HEK293T (cell line): ENCODE measurements at places on chromosomes 2 and 18.
A peak's percentile ranks its signal among the peaks of the same experiment; 100 is the strongest.

- DNase-seq: no peak
Observed at GRCh38 chr2:224086226-224086914, 47.3 kb upstream of the SERPINE2 start.

DNA sequence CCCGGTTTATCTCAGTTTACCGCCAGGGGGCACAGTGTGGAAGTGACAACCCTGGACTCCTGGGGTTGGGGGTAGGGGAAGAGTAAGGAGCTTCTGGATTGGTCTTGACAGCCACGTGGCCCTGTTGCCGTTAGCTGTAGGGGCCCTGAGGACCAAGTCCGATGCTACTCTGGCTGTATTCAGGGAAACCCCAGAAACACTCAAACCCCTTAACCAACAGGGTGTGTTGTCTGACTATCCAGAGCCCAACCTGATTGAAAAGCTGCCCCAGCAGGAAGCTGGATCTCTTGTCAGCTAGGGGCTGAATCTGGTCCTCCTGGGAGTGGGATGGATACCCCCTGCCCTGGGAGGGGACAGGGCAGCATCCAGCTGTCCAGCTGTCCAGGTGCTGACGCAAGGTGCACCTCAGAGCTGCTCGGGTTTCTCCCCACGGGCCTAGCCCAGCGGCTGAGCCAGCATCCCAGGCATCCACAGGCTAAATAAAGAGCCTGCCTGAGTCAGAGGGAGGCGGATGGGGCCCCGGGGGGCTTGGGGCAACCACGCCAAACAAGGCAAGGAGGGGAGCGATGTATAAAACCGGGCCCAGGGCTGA is 3.1 kb upstream of the GMPPA start:
- DNase-seq: peak; percentile 81

DNA sequence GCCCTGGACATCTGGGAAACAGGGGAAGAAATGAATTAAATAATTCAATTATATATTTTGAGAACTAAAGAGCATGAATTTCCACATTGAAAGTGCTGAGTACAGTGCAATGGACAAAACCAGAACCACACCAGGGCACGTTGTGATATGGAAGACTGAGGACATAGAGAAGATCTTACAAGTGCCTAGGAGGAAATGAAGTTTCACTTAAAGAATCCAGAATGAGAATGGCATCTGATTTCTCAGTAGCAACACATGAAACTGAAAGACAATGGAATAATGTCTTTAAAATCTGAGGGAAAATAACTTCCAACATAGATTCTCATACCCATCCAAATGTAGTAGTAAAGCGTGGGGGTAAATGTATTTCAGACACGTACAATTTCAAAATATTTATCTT is 20.3 kb upstream of the AAK1 start:
- no peak for DNase-seq

DNA sequence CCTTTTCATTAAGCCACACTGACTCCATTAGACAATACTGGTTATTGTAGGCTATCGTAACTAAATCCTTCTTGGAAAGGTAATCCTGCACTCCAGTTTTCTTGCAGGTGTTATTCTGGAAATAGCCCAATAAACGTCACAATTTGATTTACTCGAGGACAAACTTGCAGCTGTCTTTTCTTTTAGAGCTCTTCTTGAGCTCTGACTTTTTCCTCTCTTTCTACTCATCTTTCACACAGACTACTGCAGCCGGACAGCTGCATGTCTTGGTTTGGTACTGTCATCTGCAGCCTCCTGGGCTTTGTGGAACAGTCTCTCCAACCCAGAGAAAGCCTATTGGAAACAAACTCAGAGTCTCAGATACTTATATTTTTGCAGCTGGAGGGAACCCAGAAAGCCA is 23.0 kb upstream of the MSGN1 start:
- no peak for DNase-seq

- DNase-seq: no peak
Observed at GRCh38 chr18:23191232-23191631, 55.9 kb downstream of the CABLES1 start.

DNA sequence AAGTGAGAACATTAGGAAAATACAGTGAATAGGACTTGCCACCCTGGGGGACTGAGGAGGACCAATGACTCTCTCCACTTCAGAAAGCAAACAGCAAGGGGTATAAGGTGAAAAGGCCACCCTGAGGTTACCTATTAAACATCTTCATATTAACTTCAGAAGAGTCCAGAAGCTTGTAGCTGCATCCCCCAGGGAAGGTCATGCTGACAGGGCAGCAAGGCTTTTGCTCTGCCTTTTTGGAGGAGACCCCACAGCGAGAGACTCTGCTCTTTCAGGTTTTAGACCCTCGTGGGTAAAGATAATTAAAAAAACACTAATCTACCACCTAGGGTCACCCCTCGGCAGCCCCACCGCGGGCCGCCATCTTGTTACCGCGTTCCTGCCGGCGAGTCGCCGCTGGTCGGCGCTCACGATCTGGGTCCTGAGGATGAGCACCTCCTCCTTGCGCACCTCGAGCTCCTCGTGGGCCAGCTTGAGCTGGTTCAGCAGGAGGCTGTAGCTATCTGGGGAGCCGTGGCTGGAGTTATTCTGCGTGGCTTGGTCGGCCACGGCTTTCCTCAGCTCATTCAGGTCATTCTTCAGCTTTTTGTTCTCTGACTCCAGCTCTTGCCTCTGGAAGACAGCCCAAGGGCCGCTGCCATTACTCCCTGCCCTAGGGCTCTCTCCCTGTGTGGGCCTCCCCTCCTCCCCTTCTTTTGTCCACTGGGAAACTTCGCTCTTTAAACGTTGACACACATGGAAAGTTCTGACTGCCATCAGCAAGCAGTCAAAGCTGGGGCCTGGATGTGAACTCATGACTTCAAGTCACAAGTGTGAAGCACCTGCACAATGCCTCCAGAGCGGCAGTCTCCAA is 50.7 kb upstream of the ACAA2 start:
- no peak for DNase-seq

GRCh38 chr18:70671889-70672565 is 383.2 kb downstream of the SOCS6 start:
- DNase-seq: no peak

GRCh38 chr18:78979730-78980278 is at the start of gene SALL3:
Gene SALL3, plus strand, starts transcription at chr18:78979818. Its CDS starts 457 bp downstream, at chr18:78980275.
- DNase-seq: peak; percentile 20

- no peak for DNase-seq
Observed at GRCh38 chr2:73099486-73099885, 13.3 kb downstream of the RAB11FIP5 start.

DNA sequence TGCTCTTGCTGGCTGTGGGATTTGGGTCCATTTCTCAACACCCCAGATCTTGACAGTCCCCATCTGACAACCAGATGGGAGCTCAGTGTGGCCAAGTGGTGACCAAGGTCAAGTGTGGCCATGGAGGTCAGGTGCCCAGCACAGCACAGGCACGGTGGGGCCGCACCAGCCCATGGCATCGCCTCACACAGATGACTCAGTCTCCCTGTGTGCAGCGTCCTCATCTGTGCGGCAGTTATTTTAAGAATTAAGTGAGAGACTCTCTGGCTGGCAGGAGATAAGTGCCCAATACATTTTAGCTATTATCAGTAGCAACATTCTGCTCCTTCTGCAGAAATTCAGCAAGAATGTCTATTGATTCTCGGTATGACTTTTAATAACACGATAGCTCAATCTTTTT is 167.2 kb downstream of the DDX1 start:
- DNase-seq: no peak

DNA sequence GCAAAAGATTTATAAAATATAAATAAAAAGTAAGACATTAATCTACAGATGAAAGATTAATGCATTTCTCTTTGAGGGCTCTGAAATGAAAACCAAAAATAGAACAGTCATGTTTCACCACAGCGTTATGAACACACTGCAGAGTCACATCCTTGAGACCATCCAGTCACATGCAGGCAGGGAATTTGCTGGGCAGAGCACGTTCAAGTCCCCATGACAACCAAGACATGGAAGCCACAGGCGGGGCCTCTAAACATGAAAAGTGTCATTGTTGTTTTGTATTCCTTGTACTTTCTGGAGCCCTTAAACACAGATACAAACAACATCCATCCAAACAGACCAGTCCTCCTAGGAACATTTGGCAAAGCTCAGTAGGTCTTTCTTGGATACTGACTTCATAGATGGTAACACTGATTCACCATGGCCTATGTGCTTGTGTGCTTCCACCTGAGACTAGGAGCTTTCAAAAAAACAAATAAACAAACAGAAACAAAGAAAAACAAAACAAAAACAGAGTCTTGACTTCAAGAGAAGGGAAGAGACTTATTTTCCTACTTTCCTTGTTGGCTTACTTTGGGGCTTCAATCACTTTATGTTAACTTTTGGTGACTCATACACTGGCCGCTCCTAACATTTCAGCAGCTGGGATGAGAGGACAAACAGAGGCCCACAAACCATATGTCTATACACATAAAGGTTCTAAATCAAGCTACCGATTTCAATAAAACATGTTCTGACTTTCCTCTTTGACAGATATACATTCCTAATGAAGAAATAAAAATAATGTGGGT is 99.5 kb upstream of the CCDC85A start:
- no peak for DNase-seq

DNA sequence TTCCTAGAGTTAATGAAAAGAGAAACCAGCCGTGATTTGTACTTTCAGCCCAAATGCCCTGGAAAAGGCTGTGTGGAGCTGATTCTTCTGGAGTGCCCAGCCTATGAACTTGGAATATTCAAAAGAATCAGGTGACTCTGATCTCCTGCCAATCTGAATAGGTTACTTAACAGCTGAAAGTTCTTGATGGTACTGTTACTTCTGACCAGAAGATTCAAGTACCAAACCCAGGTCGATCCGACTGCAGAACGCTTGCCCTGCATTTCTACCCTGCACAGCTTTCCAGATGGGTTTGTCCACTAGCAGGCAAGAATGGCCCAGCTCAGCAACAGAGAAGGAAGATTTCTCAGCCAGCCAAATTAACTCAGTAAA is 430.4 kb downstream of the PID1 start:
- DNase-seq: no peak

- DNase-seq: no peak
Observed at GRCh38 chr2:199895406-199895805, 15.7 kb upstream of the C2orf69 start.

DNA sequence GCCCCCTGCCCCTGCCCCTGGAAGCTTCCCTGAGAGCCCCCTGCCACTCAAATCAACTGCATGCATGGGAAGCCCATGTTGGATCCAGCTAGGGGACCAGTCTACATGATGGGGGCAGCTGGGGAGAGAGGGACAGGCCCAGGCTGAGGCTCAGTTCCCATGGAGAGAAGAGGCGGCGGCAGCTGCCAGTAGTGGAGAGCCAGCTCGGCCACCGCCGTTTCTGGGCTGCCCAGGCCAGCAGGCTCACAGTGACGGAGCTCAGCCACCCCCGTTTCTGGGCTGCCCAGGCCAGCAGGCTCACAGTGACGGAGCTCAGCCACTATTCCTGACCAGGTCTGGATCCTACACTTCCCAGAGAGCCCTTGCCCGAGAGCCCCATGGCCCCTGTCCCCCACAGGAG is 3.6 kb downstream of the MAB21L4 start:
- no peak for DNase-seq

DNA sequence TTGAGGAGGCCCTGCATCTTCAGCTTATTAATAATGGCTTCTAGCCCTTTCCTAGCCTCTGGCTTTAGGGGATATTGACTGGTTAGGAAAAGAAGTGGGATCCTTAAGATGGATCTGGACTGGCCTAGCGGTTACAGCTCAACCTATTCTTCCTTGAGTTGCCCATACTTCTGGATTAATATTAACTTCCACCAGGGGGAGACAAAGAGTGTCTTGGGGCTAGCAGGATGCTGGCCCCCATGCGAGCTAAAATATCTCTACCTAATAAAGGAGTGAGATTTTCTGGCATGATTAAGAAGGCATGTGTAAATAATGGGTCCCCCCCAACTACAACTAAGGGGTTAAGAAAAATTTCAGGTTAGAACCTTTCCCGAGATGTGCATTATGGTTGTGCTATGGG is 23.2 kb upstream of the PLA2R1 start:
- no peak for DNase-seq

DNA sequence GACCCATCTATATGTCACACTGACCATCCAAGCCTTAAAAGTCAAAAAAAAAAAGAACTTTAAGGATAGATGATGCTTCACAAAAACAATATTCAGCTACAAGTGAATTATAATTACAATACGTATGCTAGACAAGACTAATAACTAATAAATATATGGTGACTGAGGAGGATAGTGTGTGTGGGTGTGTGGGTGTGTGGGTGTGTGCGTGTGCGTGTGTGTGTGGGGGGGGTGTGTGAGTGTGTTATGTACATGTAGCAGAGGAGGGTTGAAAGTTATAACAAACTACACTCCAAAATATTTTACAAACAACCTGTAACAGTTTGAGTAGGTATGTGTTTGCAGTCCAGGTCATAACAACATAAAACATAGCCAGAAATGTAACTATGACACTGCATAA is 159.2 kb upstream of the RBBP8 start:
- no peak for DNase-seq

DNA sequence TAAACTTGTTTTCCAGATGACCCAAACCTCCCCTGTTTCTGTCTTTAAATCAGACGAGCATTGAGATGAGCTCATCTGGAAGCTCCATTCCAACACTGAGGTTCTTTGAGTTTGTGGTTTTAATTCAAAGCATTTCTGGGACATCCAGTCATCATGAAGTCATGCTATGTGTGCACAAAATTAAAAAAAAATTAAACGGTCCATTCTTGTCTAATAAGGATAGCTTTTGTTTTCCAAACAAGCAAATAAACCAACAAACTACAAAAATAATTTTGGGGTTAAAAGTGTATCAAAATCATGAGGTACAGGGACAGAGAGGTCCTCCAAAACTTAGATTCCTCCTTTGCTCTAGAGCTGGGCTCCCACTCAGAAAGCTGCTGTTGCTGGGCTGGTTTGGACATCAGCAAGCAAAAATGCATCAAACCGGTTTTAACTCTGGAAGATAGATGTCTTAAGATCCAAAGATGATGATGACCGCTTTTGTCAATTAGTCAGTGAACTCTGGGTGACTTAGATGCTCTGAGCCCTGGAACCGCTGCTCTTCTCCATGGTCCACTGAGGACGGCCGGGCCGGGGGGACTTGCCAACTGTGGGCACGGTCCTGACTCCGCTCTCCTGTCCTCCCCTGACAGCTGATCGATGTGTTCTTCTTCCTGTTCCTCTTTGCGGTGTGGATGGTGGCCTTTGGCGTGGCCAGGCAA is 65.4 kb downstream of the TRPM8 start:
- DNase-seq: no peak

- DNase-seq: no peak
Observed at GRCh38 chr18:54928236-54928635, 31.0 kb downstream of the CCDC68 start.

DNA sequence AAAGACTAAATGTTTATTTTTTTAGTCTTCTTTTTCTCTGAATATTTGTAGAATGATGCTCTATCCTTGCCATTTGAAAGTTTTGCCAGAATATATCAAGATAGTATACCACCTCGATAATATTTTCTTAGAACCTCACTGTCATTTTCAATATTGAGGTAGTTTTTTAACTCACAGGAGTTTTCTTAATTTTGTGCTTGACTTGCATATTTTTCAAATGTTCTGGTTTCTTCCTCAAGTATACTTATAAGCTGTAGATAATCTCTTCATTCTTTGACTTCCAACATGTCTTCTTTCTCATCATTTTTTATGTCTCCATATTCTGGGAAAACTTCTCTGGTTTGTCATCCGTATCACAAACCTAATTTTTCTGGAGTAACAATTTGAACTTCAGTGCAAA is 559.6 kb downstream of the ARHGAP15 start:
- DNase-seq: no peak

- no peak for DNase-seq
Observed at GRCh38 chr2:151363709-151364108, 6.3 kb downstream of the TNFAIP6 start.

GRCh38 chr2:81895620-81896250 is 1591.2 kb upstream of the LRRTM1 start:
- DNase-seq: no peak

- DNase-seq: no peak
Observed at GRCh38 chr2:179140571-179140970, 90.6 kb upstream of the CCDC141 start.

GRCh38 chr2:148027822-148028221 is 6.9 kb downstream of the MBD5 start:
- DNase-seq: no peak
